Osteoblast (primary cell): ENCODE measurements at places on chromosomes 5 and 9. TPM values are rescaled to one million over a fixed set of nuclear protein-coding genes. Genes with fewer than 3 reads are reported as not detected.

The FOXE1 gene
- not detected in 2 replicates for total RNA-seq

The LRRC70 gene
- 1.4 and 1.8 TPM in 2 replicates for total RNA-seq

The CMBL gene
- 9.0 and 13.8 TPM in 2 replicates for total RNA-seq

The TMC1 gene
- total RNA-seq = under 0.01 TPM in 1 of 2 replicates, not detected in the other

The KCNMB1 gene
- under 0.01 TPM in 2 replicates for total RNA-seq

The KCNT1 gene
- not detected in 2 replicates for total RNA-seq

The ADAMTS13 gene
- 1.2 and 1.4 TPM in 2 replicates for total RNA-seq

The S1PR3 gene
- 2.7 and 3.3 TPM in 2 replicates for total RNA-seq

The WNK2 gene
- total RNA-seq = not detected in 2 replicates

The LECT2 gene
- total RNA-seq = not detected in 2 replicates

The GPRIN1 gene
- 1.8 TPM in 2 replicates for total RNA-seq
